NAMALWA (cell line): ENCODE measurements at places on chromosomes 6 and 20.

- no peak for DNase-seq
Observed at GRCh38 chr6:156691018-156691417, 86.2 kb upstream of the ARID1B start.

GRCh38 chr20:34883087-34883688 lies 6.8 kb downstream of the ACSS2 start:
- DNase-seq: no peak

DNA sequence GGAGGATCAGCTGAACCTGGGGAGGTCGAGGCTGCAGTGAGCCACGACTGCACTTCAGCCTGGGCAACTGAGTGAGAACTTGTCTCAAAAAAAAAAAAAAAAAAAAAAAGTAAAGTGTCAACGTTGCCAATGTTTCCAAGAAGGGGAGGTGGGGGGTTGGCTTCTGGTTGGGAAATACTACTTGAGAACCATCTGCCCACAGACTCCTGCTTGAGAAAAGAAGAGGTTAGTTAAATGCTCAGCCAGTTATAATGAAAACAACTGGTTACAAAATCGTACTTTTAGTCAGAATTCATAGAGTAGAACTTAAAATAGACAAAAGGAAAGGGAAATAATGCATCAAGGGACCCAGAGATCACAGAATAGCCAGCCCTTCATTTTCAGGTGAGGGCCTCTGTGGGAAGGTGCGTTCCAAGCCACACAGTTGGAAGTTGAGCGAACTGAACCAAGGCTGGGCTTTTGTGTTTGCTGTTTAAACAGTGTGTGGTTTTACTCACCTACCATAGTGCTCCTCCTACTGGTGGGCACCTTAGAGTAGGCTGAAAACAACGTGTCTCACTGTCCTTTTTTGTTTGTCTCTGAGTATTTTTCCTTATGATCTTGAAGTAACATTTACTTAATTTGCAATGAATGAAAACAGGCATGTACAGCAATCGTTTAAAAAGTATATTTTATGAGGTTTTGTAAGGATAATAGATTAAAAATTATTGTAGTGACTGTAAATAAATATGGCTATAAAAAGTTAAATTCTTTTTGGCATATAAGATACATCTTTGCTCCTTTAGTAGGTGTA lies 200.7 kb downstream of the BCAS1 start:
- peak; percentile 92 for DNase-seq

DNA sequence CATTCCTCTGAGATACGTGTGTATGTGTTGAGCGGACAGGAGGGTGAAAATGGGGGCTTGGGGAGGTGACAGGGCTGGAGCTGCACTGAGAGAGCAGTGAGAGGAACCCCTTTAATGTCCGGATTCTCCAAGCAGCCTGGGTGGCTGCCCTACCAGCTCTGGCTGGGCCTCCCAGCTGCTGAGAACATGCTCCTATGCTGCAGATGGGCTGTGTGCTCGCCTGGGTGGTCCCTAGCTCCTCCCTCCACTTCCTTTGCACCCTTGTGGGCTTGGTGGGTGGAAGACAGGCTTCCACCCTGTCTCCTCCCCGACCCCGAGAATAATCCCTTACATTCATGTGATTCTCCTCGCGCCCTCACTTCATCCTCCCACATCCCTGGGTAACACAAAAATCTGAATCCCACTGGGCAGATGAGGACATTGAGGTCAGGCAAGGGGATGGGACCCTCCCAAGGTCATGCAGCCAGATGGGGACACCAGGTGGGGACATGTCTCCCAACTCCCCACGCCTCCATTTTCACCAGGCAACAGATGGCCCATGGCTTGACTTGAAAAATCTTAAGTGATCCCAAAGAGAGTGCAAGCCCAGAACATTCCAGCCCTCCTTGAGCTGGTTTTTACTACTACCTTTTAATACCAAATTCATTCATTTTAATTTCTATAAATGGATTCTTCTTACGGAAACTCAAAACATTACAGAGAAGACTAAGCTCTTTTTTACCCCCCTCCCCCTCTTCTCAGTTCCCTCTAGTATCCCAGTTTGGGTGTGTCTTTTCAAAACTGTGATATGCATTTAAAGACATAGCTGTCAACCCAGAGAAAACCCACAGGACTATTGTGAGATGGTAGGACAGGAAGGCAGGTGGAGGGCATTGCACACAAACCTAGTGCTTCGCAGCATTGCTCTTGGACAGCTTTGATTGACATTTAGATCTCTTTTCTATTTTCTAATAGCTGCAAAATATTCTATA lies 5.0 kb upstream of the PDRG1 start:
- DNase-seq: no peak

GRCh38 chr20:23341073-23341472 lies 9.5 kb upstream of the NXT1 start:
- DNase-seq: no peak

DNA sequence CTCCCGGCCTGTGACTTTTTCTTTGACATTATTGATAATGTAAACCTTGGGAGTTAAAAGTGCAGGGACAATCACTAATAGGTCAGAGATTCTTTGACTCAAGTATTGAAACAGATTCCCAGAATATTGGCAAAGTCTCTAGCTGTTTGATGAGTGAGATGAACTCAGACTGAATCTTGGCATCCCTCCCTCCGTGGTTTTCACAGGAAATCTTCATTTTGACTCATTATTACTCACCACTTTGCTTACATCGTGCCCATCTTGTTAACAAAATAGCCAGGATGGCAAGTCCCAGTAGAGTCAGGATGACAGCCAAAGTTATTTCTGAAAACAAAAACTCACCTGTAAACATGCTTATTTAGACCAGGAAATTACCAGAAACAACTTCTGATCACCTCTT lies 2.0 kb downstream of the TSBP1 start:
- DNase-seq: no peak

DNA sequence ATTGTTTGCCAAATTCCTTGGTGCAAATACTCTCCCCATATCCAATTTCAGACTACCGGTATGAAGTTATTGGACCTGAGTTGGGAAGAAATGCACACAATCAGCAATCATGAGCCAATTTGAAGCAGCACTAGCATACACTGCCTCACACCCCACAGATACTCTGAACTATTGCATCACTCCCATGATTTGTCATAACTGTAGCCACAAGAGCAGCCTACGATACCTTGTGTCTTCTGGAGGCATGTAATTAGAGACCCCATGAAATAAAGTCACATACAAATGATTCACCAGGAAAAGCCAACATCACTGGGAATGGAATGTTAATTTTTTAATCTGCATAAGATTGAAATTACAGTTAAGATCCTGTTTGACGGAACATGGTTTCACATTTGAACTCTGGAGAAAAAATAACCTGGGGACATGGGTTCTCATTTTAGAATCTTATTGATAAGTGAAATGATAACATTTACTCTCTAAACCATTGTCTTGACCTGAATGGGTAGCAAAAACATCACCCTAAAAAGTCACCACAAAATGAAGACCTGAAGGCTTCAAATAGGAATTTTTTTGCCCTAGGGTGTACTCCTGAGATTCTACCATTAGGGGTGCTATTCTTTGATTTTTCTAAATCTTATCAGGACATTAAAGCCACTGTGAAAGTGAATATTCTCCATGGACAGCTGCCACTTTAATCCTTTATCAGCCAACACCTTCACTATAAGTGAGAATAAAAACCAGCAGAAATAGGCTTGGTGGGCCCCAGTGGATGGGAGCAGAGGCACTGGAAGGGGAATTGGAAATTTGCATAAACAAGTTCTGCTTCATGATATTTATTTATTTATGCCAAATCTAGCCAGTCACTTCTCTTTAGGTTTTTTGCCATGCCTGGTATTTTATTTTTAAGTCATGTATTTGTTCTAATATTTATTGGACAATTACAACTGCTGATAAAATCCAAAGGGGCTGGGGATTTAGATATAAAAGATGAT lies 34.5 kb upstream of the HBS1L start:
- DNase-seq: peak; percentile 82

GRCh38 chr6:144722925-144723324 lies 437.8 kb downstream of the UTRN start:
- DNase-seq: no peak

- no peak for DNase-seq
Observed at GRCh38 chr20:36196676-36197075, 39.6 kb upstream of the AAR2 start.

- DNase-seq: no peak
Observed at GRCh38 chr6:142913036-142913510, 31.9 kb downstream of the HIVEP2 start.

DNA sequence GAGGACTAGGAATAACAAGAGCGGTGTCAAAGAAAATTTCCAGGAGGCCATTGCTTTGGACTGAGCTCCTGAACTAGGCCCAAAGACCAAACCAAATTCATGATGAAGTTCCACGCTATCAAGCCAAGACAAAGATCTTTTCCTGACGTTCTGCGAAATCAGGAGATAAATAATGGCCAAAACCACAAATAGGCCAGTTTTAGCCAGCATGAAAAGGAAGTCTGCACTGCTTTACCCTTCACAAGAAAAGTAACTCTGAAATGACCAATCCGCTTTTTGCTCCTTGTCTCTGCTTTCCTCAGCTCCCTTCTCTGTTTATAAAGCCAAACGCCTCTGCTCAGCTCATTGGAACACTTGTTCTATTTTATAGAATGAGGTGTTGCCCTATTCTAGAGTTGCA lies 6.7 kb downstream of the NCOA5 start:
- DNase-seq: no peak

DNA sequence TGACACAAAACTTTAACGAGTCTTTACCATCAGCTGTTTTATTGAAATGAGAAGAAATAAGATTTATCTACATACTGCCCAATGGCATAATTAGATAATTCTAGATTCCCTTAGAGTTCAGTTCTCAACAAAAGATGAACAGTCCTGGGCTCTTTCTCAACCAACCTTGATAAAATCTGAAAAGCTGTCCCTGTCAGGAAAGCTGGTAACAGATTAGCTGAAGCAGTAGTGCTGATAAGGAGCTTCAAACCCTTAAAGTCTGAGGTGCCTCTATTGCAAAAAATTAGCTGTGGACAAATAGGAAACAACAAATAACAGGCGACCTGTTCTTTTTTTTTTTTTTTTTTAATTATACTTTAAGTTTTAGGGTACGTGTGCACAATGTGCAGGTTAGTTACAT lies 35.9 kb upstream of the FAM135A start:
- no peak for DNase-seq

GRCh38 chr6:56746767-56747504 lies 104.2 kb upstream of the DST start:
- no peak for DNase-seq

DNA sequence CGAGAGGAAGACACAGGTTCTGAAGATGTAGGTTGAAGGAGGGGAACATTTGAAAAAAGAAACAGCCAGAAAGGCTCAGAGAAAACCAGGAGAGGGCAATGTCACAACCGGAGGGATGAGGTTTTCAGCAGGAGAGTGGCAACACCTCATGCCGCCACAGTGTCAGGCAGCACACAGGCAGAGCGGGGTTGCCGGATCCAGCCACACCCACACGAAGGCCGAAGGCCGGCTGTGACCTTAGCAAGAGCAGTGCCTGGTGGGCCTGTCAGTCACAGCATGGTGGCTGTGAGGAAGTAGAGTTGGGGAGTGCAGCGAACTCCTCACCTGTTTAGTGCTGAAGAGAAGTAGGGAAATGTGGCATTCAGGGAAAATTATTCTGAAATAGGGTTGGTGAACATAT lies 14.0 kb downstream of the HDDC2 start:
- DNase-seq: no peak

DNA sequence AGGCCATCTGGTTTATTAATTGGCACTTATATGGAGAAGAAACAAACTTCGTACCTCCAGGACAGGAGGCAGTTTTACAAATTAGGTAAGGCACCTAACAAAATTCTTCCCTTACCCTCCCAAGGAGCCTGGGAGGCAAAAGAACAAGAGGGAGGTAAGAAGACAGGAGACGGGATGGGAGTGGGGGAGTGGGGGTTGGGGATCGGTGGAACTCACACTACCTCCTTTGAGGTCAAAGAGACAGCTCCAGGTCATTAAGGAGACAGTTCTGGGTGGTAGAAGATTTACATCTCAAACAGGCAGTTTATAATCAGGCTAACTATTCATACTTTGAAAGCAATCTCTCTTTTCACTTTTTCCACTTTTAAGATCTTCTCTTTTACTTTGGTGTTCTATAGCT lies 112.3 kb upstream of the HDAC2 start:
- DNase-seq: no peak

- no peak for DNase-seq
Observed at GRCh38 chr20:32158943-32159660, 48.4 kb downstream of the PLAGL2 start.

GRCh38 chr6:157161912-157162311 lies 161.4 kb downstream of the TMEM242 start:
- DNase-seq: no peak

DNA sequence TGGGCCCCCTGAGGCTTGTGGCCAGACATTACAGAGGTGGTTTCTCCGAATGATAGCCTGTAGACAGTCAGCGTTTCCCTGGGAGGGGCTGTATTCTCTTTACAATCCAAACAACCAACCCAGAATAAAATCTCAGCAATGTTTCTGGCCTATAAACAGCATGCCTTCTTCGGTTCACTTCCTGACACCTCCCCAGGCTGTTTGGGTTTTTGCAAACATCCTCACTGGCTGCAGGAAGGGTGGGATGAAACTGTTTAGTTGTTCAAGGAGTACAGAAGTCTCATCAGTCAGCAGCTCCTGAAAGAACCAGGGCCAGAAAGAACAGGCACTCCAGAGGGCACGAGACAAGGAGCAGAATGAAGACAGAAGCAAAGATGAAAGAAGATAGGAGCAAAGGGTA lies 350.0 kb downstream of the QKI start:
- DNase-seq: no peak

DNA sequence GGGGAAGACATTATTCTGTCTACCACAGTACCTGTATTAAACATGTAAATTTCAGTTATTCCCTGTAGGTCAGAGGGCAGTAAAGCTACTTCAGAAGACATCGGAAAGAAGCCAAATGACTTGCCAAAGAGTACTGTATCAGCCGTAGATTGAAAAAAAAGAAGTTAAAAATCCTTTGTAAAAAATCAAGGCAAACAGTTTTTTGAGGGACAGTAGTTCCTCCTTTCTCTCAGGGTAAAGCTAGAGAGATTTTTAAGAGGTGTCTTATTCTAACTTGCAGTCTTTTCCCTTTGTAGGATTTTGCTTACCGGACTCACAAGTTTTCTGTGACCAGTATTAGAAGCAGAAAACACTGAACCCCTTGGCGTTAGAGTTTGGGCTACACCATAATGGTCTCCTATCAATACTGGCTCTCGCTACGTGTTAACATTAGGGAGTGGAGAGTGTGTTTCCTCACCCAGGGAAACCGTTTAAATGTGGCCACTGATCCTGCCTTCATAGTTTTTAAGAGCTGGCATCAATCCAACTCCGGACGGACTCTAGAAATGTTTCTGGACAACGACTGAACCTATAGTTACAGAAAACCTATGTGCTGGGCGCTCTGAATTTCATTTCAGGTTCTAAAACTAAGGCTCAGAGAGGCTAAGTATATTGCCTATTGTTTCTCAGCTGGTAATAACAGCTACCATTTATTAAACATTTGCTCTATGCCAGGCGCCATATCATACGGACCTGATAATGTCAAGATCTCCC lies 1.3 kb upstream of the ASXL1 start:
- no peak for DNase-seq

- DNase-seq: no peak
Observed at GRCh38 chr20:3407771-3408637, 535 bp upstream of the DNAAF9 start.

GRCh38 chr20:51789434-51789833 lies 12.9 kb downstream of the SALL4 start:
- DNase-seq: no peak

GRCh38 chr6:15430186-15430585 lies 184.3 kb downstream of the JARID2 start:
- DNase-seq: no peak

GRCh38 chr20:4929686-4930397 lies 71.5 kb downstream of the SLC23A2 start:
- DNase-seq: no peak

- no peak for DNase-seq
Observed at GRCh38 chr20:40960101-40960500, 68.5 kb upstream of the TOP1 start.
